ENCODE measurements at places on chromosomes 2 and 18.

GRCh38 chr2:57597940-57598339, 448.7 kb upstream of the VRK2 start:
- no peak for DNase-seq

- DNase-seq: no peak
These were observed 61.8 kb downstream of the RFTN2 start for GRCh38 chr2:197613509-197613987.

DNA sequence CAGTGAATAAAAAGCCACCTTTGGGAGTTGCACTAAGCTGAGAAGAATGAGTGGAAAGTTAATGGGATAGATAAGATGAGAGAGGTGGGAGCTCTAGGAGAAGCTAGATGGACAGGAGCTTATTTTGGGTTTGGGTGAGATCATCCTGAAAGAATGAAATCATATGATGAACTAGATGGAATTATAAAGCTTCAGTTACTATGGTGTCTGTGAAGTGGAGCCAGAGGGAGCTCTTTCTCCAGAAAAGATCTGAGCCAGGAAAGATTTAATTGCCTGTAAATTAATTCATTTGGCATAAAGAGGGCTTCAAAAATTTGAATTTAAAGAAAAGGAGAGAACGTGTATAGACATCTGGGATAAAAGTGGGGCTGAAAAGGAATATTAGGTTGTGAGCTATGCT, 10.3 kb downstream of the DNAH6 start:
- no peak for DNase-seq

- DNase-seq: no peak
These were observed 15.6 kb downstream of the TRABD2A start for GRCh38 chr2:84865181-84865783.

- DNase-seq: no peak
These were observed 122.3 kb upstream of the DDX18 start for GRCh38 chr2:117692001-117692763.

DNA sequence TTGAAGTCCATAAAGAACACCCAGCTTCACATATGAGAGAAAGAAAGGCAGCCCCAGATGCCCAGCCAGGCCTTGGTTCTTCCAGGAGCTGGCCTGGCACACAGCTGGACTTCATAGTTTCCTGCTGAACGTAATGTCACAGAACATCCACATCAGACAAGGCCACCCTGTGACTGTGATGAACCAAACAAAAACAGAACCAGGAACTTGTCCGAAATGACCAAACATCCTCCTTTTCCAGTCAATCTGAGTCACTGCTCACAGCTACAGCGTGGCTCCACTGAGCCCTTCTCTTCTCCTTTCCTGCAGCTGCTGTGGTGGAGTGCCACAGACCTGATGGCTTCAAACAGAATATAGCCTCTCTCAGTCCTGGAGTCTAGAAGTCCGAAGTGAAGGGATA, 45.4 kb upstream of the PAPOLG start:
- no peak for DNase-seq

GRCh38 chr18:31612124-31612523, 20.4 kb downstream of the TTR start:
- DNase-seq: no peak

DNA sequence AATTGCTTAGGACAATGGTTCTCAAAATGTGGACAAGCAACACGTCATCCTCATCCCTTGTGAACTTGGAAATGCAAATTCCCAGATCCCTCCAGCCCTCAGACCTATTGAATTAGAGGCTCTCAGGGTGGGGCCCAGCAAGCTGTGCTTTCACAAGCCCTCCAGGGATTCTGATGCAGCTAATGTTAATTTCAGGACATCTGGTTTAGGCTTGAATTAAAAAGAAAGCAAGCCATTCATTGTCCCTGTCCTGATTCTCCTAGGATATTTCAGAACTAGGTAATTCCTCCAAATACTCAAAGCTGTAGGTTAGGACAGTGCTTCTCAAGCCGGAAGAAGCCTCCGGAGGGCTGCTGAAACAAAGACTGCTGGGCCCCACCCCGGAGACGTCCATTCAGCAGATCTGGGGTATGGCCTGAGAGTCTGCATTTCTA, 26.0 kb upstream of the GLI2 start:
- DNase-seq: no peak

GRCh38 chr2:59093571-59093970, 852.4 kb upstream of the FANCL start:
- no peak for DNase-seq

DNA sequence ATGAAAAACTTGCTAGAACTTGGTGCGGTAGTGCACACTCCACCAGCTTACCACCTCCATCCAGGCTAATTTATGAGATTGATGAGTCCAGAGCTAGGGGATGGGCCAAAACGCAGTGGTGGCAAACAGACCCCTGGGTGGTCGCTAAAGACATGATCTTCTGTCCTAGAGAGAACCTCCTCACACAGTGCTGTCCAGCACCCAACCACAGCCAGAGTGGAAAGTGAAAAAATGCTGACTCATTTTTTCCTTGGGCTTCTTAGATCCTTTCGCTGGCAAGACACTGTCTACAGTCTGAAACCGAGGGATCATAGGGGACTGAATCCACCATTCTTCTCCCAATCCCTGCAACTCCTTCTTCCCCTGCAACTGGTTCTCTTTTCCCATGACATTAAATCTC, 4.1 kb downstream of the ANTXR1 start:
- DNase-seq: no peak

DNA sequence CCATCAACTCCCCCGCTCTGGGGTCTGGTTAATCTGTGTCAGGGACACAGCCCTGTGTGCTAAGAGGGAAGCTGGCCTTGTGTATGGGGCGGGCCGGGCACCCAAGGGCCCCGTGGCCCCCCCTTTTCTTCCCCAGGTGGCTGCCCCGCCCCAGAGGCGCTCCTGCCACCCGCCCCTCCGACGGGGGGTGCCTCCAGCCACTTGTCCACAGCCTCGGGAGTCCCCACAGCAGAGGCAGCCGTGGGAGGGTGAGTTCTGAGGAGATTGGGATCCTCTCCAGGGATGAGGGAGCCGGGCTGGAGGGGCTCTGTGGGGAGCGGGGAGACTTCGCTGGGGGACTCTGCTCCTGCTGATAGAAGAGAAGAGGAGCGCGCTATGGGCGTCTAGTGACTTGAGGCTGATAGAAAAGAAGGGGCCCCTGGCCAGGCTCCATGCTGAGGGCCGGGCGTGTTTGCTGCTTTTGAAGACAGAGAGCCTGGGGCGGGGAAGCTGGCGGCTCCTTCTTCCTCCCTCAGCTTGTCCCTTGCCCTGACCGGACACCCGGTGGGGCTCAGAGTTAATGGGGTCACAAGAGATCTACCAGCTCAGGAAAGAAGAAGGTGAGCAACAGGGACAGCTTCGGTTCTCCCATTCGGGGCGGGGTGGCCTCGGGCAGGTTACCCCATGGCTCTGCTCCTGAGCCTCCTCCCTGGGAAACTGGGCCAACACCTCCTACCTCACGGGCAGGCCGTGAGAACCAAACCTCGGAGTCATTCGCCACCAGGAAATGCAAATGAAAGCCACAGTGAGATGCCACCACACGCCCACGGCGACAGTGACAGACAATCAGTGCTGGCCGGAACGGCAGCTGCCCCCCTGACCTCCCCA, 89.4 kb upstream of the TAF1B start:
- DNase-seq: no peak

DNA sequence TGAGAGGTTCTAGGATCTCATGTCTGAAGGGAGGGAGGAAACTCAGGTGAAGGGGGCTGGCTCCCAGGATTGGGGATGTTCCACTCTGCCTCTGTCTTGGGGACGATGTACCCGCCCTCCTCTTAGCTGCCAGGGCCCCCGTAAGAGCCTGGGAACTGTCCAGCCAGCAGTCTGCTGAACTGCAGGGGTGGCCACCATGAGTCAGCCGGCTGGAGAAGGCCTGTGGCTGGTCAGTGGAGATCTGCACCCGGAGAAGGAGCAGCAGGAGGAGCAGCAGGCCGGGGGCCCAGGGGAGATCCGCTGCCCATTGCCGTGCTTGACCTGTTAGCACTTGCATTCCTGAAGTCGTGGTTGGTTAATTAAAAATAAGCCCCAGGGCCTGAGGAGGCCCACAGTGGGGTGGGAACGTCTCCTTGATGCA, 180.3 kb downstream of the TFCP2L1 start:
- DNase-seq: no peak

DNA sequence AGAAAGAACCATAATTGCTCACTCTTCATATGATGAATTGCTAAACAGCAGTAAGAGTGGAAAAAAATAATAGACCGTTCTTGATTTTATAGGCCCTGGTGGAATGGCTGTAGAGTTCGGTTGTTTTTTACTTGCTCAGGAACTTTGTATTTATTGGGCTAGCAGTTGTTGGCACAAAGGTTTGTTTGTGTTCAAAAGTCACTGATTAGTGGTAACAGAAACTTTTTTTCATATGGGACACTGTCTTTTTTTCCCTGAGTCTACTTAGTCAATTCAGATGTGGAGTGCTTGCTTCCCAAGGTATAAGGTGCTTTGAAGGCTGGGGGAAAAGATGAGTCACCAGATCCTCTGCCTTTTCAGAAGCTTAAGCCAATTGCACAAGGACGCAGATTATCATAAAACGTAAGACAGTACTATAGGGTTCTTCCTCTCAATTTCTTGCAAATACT, 25.8 kb downstream of the PHLPP1 start:
- DNase-seq: no peak

DNA sequence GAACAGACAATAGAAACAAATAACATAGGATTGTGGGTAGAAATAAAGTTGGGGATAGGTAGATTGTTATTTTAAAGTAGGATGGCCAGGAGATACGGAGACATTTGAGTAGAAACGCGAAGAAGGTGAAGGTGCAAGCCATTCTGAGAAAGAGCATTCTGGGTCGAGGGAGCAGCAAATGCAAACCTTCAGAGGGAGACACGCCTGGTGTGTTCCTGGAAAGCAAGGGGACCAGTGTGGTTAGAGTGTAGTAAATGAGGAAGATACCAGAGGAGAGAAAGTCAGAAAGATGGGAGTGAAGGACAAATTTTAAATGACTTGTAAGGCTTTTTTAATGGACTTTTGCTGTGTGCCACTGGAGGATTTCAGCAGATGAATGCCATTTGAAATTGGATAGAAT, 1.7 kb downstream of the CYP20A1 start:
- DNase-seq: no peak

GRCh38 chr2:110101901-110102803, 13.5 kb downstream of the MALL start:
- no peak for DNase-seq

DNA sequence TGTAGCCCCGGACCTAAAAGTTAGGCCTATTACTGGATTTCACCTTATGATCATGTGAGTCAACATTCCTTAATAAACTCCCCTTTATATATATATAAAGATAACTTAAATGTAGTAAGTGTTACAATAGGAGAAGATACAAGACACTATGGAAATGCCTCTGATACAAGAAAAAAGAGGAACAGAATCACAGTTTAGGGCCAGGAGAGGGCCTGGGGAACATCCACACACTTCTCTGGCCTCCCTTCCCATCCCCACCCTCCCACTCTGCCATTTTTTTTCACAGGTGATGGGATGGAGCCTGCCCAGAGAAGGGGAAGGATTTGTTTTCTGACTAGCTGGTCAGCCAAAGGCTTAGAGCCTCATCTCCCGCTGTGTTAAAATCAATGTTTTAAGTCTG, 6.4 kb downstream of the CDC42EP3 start:
- no peak for DNase-seq

DNA sequence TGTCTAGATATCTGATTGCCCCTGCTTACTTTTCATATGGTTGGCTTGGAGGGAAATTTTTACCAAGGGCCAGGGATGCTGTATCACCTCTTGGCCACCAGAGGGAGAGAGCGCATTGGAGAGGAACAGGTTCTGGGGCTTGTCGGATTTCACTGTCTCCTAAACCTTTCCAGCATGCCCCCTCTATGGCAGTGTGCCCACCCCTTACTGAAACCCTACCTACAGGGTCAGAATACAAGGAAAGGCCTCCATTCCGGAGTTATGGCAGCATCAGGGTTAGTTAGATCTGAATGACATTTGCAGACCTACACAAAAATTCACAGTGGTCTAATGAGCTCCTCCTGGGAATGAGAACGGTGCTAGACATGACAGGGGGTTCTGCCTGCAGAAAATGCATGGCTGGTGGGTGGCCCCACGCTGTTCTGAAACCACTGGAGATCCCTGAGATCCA, 5.8 kb downstream of the SLC14A2 start:
- peak; percentile 59 for DNase-seq

DNA sequence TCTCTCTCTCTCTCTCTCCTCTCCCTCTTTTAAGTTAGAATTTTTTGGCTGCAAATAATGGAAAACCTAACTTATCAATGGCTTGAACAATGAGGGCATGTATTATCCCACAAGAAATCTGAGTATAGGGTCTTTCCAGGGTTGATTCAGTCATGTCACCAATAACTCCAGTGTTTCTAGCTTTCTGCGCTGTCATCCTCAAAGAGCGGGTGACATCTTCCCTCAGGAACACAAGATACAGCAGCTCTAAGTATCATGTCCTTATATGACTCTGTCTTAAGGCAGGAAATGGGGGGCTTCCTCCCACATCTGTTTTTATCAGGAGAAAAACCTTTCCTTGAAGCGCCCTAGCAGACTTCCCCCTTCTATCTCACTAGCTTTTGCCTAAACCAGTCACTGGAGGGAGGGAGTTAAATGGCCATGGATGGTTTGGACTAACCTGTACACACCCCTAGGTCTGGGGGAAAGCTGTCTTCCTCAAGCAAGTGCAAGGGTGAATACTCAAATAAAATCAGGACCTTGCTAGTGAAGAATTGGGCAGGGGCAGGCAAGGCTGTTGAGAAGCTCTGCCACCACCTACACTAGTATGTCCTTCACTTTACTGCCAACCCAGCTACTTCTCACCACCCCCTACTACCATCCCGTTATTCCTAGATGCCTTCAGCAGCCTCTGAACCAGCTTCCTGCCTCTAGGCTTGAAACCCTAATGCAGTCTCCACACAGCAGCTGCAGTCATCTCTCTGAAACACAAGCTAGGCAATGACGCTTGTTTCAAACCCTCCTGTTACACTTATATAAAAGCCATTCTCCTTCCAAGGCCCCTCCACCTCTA, 7.5 kb upstream of the TUBA4A start:
- no peak for DNase-seq

GRCh38 chr2:168143813-168144212, 103.6 kb downstream of the STK39 start:
- DNase-seq: no peak

GRCh38 chr2:1049691-1050090, 99.0 kb downstream of the SNTG2 start:
- DNase-seq: no peak

DNA sequence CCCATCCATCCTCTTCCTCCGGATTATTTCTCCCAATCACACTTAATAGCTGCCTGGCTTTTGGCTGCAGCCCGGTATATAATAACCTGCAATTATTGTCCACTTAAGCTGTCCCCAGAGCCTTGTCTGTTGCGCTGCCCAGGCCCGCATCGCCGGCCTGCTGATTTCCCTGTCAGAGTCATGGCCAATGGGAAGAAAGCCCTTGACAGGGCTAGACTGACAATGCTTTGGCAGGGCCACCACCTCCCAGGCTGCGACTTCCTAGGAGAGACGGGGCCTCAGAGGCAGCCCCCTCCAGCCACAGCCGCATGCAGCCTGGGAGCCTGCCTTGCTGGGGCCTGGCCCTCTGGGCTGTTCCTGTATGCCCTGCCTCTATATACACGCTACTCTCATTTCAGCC, 10.0 kb upstream of the CELF4 start:
- no peak for DNase-seq
